COR-L47 (cell line): ENCODE measurements at places on chromosomes 7 and 10.
A peak's percentile ranks its signal among the peaks of the same experiment; 100 is the strongest.

GRCh38 chr7:106517508-106517907 lies 143.4 kb downstream of the CCDC71L start:
- DNase-seq: no peak

- no peak for DNase-seq
Measured at GRCh38 chr7:46970476-46970875, 611.4 kb downstream of the TNS3 start.

DNA sequence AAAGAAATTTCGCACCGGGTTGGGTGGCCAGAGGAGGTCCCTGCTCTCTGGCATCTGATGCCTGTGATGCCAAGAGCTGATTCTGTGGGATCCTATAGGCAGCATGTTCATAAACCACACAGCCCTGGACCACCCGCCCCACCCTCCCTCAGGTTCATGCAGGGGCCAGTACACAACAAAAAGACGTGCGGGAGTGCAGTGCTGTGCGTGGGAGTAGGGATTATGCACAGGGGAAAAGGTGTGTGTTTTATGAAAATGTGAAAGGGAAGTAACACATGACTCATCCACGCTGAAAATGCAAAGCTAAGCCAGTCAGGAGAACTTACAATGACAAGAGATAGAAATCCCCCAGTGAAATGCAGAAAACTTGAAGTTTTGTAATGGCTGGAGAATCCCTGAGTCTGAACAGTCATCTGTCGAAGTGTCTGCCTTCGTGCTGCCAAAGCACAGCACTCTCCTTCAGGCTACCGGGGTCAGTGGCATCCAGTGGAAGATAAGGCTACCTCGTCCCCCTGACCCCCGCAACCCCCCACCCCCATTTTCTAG lies 1.1 kb downstream of the KIAA1217 start:
- no peak for DNase-seq

GRCh38 chr10:79090134-79090803 lies 21.5 kb downstream of the ZMIZ1 start:
- DNase-seq: no peak

DNA sequence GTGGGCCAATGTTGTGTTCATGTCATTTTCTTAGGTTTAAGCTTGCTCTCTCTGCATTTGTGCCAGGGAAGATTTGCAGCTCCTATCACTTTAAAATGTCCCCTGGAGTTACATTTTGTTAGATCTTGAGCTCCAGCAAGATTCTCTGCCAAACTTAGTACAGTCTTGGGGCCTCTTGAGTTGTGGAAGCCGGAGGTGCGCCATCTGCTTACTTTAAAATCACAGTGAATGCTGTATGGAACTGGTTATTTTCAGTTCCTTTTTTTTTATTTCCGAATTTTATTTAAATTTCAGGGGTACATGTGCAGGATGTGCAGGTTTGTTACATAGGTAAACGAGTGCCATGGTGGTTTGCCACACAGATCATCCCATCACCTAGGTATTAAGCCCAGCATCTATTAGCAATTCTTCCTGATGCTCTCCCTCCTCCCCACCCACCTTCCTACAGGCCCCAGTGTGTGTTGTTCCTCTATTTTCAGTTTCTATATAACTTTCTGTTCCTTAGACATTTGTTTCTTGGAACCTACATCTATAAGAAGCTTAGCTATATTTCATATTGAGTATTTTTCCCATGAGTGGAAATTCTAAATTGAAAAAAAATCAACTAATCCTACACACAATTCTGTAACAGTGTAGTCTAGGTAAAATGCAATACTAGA lies 114.4 kb upstream of the CREB5 start:
- no peak for DNase-seq

GRCh38 chr10:71246591-71247413 lies 34.4 kb downstream of the UNC5B start:
- no peak for DNase-seq

DNA sequence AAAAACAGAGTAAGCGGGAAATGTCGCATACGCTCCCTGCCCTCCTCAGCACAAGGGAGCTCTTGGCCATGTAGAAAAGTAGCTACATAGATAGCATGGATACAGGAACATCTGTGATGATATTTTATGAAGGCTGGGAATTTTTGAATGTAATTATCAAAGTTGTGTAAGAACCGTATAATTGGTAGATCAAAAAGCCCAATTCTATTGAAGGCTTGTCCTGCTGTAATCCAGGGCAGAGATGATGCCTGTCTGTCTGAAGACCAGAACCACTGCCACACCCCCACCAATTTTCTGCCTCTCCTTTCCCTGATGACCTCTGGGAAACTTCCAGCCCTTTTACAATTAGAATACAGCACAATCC lies 51.4 kb downstream of the ZRANB1 start:
- no peak for DNase-seq

- no peak for DNase-seq
Measured at GRCh38 chr10:119803264-119803663, 69.4 kb downstream of the MCMBP start.

GRCh38 chr10:4285121-4285520 lies 500.1 kb upstream of the KLF6 start:
- DNase-seq: no peak

- DNase-seq: no peak
Measured at GRCh38 chr7:141366091-141366621, 185.1 kb upstream of the AGK start.

DNA sequence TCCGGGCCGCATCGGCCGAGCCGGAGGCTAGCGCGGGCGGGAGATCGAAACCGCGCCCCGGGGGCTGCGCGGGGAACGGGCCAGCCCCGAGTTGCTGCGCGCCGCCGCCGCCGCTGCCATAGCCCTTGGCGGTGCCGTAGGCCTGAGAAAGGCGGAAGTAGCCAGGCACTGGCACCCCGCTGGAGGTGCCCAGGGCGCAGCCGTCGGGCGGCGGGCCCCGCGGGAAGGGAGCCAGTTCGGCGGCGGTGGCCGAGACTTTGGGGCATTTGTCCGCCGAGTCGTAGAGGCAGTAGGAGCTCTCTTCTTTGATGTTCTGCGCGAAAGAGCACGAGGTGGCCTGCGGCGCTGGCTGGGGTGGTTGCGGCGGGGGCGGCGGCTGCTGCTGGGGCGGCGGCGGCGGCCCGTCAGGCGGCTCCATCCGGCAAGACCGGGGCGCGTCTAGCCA lies 587 bp downstream of the HOXA10 start:
- DNase-seq: peak; percentile 64

DNA sequence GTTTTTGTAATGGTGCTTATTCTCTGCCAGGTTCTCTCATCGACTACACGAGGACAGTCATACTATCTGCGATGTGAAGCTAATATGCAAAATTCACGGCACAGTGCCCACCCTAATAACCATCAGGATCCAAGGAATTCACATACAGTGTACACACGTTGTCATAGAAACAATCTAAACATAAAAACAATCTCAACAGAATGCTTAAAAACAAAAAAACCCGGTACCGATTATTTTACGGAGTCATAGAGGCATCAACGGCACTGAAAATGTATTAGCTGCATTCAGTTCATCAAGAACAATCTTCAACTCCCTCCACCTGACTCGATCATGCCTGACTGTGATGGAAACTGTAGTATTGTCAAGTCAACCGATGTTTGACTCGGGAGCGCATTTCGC lies 628 bp downstream of the MRPS33 start:
- DNase-seq: no peak

DNA sequence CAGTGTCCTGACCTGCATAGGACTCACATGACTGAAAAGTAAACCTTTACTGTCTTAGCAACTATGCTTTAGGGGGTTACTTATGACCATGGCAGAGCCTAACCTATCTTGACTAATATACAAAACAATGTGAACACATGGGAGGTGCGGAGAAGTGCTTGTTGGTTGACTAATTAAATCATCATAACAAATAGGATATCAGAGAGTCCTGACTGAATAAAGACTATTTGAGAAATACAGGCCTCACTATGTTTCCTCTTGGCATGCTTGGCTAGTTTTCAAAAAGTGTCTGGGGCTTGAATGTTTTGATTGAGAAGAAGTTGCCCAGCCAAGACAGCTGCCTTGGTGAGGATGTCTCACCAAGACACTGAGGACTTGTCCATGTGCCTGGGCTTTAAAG lies 104.4 kb upstream of the PHYHIPL start:
- no peak for DNase-seq

DNA sequence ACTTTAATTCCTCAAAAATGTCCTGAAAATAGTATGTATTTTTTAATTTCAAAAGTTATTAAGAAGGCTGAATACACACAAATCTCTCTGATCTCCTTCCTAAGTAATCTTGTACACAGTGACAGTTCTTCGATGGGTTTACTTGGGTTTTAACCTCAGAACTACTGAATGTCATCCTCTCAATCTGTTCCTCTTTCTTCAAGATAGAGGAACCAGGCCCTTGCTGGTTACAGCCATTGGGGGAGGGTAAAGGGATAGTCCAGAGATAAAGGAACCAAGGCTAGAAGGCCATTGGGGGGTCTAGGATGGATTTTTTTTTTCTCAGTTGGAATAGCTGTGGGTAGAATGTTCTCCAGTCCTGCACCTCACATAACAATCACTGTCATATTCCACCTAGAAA lies 224.9 kb downstream of the SKIDA1 start:
- DNase-seq: no peak

DNA sequence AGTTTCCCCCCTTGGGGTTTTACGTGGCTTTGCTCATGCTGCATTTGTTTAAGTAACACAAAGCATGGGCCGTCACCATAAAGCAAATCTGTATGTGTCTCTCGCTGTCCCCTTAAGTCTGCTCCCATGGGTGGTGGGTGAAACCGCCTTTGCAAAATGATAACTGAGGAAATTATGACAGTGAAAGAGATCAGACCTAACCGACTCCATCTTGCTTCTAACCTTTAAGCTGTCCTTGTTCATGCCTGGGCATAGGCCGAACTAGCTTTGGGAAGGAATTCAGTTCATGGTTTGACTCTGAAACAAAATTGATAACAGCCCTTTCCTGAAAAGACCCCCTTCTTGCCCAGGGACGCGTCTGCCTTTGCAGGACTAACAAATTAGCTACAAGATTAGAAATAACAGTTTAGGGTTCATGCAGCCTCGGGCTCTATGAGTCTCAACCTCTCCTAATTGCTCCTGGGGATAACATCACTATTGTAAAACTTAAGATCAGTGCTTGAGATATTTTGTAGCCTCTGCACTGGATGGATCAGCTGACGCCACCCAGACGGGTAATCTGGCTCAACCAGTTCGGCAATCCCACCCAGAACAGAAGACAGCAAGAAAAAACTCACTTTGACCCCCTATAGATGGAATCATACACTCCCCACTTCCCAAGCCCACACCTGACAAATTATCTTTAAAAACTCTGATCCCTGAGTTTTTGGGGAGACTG lies 623.7 kb downstream of the TYW1 start:
- DNase-seq: no peak
